ENCODE measurements at places on chromosomes 5 and 9. TPM values are rescaled to one million over a fixed set of nuclear protein-coding genes. Genes with fewer than 3 reads are reported as not detected.

The PGGT1B gene
- total RNA-seq: 52.1 TPM

DNA sequence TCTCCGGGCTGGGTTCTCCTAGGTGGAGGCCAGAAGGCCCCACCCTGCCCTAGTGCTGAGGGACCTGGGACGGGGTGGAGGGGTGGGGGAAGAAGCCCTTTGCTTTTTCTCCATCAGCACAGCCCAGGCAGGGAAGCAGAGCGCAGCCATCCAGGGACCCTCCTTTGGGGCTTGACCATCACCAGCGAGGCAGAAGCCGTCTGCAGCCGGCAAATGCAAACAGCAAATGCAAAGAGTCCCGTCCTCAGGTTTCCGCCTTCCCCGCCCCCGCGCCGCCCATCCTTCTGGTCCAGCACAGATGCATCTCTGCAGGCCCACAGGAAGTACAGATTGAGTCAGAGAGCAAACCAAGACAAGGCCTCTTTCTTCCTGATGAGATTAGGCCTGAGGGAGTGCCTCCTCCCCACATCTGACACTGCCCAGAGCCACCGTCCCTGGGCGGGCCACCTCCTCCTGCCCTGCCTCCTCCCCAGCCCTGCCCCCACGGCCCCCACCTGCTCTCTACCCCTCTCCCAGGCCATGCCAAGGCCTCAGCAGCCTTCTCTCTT, 23.4 kb downstream of the CORO2A start:
- no peak overlapping the region for H3K4me3 ChIP-seq
- H3K27ac ChIP-seq: peak overlapping the region; percentile 77
- peaks cover 7% of the 10 kb centered on the region for H3K4me1 ChIP-seq
- DNase-seq: peak; percentile 24
- no peaks in the 10 kb centered on the region for H3K36me3 ChIP-seq

The SLC46A2 gene
- total RNA-seq: not detected

DNA sequence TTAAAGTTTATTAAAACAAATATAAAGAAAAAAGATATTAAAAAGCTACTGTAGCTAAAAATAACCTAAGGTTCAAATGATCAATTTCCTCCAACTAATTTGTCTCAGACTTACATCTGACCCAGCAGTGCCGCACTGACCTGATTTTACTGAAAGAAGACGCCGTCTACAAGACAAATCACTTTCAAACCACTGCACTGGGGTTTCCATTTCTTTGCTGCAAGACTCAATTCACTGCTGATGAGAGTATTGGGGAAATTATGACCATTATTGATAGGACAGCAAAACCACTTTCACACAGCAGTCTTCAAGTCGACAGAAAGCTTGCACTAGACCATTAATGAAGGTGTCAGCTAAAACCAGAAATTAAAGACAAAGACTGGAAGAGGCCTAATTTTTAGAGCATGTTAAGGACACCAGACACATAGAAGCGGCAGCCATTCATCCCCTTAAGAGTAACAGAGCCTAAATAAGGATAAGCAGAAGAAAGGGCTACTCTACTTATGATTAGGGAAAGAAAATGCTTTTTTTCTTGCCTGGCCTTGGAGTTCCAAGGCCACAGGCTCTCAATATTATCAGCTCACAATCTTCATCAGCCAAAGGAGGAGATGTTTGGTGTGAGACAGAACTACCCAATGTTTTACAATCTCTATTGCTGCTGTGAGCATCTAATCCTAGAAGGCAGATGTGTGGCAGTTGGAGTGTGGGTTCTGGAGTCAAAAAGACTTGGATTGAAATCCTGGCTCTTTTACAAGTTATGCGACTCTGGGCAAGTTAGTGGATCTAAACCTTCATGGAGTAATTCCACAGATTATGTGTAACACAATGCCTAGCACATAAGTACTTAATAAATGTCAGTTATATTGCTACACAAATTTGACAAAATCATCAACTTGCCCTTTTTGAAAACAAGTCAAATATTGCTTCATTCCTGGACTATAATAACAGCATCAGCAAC, 190.7 kb downstream of the MAPKAP1 start:
- DNase-seq: no peak
- no peak overlapping the region for H3K27ac ChIP-seq
- peaks cover 33% of the 10 kb centered on the region for H3K36me3 ChIP-seq
- no peaks in the 10 kb centered on the region for H3K27me3 ChIP-seq

The MAMDC4 gene
- 6.1 TPM for total RNA-seq

DNA sequence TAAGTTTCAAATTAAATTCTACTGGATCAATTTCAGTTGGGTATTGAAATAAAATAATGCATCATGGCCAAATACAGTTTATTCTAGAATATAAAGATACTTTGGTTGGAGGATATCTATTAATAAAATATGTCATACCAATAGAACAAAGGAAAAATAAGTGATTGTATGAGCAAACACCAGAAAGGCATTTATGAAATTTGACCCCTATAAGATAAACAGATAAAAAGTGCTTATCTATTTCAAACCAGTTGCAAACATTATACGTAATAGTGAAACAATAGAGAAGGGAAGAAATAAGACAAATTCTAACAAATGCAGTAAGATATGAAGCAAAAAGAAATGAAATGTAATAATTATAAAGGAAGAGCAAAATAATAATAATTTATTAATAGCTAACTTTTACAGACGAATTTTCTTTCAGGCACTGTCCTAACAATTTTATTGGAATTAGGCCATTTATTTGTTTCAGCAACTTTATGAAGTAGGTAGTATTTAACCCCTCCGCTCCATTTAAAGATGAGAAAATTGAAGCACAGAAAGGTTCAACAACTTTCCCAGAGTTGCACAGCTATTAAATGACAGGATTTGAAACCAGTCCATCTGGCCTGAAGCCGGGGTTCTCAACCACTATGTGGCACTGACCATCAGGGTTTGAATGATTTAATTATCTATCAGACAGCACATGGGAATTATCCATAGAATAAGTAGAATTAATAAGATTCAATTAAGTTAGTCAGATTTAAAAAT, 20.8 kb downstream of the ANKRD55 start:
- no peak overlapping the region for H3K4me3 ChIP-seq
- peaks cover 3% of the 10 kb centered on the region for H3K36me3 ChIP-seq
- no peak overlapping the region for H3K27ac ChIP-seq
- DNase-seq: no peak
- H3K4me1 ChIP-seq: no peaks in the 10 kb centered on the region

The SEMA6A gene
- 0.20 TPM for total RNA-seq

DNA sequence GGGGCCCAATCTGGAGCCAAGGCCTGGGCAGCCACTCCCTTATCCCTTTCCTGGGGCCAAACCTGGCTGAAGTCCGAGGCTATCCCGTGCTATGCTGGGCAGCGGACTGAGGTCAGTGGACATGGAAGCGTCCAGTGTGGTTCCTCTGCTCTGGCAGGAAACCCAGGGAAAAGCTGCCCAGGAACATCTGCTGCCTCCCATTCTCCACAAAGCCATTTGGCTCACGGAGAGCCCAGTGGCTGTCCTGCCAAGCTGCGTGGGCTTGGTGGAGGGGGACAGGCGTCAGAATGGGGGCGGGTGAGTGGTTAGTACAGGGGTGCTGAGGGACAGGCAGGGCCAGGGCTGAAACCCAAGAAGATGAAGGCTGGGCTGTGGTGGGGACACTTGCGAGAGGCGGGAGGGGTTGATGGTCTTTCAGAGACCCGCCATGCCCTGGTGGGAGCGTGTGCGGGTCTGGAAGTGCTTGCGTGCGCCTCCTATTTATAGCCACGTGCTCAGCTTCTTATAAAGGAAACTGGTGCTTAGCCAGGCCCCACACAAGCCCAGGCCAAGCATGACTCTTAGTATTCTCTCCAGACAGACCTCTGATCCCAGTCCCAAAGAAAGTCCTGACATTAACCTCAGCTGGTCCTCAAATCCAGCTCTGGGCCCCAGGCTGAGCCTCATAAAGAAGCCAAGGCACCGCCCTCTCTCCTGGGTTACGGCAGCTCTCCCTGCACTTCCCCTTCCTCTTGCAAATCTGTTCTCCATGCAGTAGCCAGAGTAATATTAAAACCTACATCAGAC, 9.4 kb upstream of the SLC6A7 start:
- H3K27me3 ChIP-seq: peaks cover 3% of the 10 kb centered on the region
- H3K4me1 ChIP-seq: no peaks in the 10 kb centered on the region
- no peak overlapping the region for H3K4me3 ChIP-seq
- H3K36me3 ChIP-seq: no peaks in the 10 kb centered on the region

The GABRA6 gene
- not detected for total RNA-seq

- no peak overlapping the region for H3K4me3 ChIP-seq
- no peak for DNase-seq
- H3K36me3 ChIP-seq: no peaks in the 10 kb centered on the region
- no peak overlapping the region for H3K27ac ChIP-seq
Observed at GRCh38 chr5:143448518-143448917, 45.0 kb upstream of the NR3C1 start.

DNA sequence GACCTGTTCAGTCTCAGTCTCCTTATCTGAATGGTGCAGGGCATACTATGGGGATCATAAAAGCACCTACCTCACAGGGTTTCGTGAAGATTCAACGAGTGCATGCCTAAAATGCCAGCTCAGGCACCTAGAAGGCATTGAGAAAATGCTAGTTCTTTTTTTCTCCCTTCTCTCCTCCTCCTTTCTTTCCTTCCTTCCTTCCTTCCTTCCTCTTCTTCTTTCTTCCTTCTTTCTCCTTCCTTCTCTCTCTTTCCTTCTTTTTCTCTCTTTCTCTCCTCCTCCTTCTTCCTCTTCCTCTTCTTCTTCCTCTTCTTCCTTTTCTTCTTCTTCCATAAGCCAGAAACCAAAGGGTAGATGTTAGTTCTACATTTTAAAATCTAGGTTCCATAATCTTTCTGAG, 12.3 kb upstream of the RAB14 start:
- H3K27ac ChIP-seq: peak overlapping the region; percentile 54
- peaks cover 40% of the 10 kb centered on the region for H3K36me3 ChIP-seq
- peaks cover 18% of the 10 kb centered on the region for H3K4me1 ChIP-seq
- H3K4me3 ChIP-seq: no peak overlapping the region
- DNase-seq: no peak

The PCDHGA4 gene
- total RNA-seq: 0.34 TPM

DNA sequence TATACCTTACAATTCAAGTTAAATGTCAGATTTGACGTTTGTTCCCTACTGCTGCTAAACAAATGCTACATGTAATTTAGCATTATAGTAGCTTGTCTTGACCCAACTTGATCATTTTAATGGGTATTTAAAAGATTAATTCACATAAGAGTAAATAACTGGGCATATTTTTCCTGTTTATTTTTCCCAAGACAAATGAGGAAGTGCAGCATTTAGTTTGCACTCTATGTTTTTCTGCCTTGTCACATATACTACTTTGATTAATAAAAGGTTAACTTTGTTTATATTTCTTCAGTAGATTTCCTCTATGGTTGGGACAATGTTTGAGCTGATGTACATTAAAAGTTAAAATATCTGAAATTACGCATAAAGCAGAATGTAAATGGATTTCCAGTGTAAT, 641.8 kb downstream of the PRR16 start:
- H3K4me1 ChIP-seq: no peaks in the 10 kb centered on the region
- no peak for DNase-seq
- no peaks in the 10 kb centered on the region for H3K27me3 ChIP-seq

DNA sequence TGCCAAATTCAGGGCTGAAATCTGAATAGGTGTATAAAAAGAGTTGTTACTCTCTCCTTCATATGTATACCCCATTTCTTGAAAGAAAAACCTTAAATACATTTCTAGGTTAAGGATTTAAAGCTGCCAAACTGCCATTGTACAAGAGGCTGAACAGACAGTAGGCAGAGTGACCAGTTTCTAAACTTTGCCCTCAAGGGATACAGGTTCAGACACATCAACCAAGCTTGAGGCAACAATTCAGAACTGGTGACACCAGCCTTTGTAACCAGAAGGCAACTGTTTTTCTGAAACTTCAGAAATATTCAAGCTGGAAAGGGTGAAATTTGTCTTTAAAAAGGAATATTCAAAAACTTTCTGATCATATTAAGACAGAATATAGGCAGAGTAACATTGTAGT, 47.5 kb downstream of the FAM114A2 start:
- no peak overlapping the region for H3K27ac ChIP-seq
- peaks cover 42% of the 10 kb centered on the region for H3K36me3 ChIP-seq
- no peak overlapping the region for H3K4me3 ChIP-seq
- no peaks in the 10 kb centered on the region for H3K4me1 ChIP-seq
- DNase-seq: no peak

- no peak overlapping the region for H3K4me3 ChIP-seq
- DNase-seq: no peak
- peaks cover 4% of the 10 kb centered on the region for H3K36me3 ChIP-seq
- peaks cover 1% of the 10 kb centered on the region for H3K27me3 ChIP-seq
Observed at GRCh38 chr9:76519075-76519835, 60.3 kb downstream of the GCNT1 start.

DNA sequence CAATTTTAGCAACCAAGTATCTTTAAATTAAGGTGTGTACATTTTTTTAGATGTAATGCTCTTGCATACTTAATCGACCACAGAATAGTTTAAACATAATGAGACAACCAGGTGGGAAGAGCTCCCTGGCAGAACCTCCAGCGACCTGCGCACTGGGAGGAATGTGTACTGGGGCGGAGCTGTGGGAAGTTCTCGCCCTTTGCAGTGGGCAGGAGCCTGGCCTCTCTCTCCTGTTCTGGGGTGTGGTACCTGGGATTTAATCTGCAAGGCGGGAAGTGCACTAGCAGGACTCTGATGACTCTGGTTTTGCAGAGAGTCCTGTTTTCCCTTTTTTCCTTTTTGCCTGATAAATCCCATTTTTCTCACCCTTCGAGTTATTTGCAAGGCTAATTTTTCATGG, 150.7 kb downstream of the SLC28A3 start:
- no peak overlapping the region for H3K4me3 ChIP-seq
- no peak overlapping the region for H3K27ac ChIP-seq
- no peaks in the 10 kb centered on the region for H3K4me1 ChIP-seq
- H3K27me3 ChIP-seq: peaks cover 19% of the 10 kb centered on the region

GRCh38 chr5:167767795-167768194, 523.6 kb upstream of the WWC1 start:
- H3K4me1 ChIP-seq: no peaks in the 10 kb centered on the region
- DNase-seq: no peak
- no peaks in the 10 kb centered on the region for H3K27me3 ChIP-seq
- H3K27ac ChIP-seq: no peak overlapping the region
- no peaks in the 10 kb centered on the region for H3K36me3 ChIP-seq

The SLC6A18 gene
- total RNA-seq: not detected

The CDH9 gene
- not detected for total RNA-seq

- H3K36me3 ChIP-seq: no peaks in the 10 kb centered on the region
- H3K27ac ChIP-seq: no peak overlapping the region
- no peak overlapping the region for H3K4me3 ChIP-seq
- no peaks in the 10 kb centered on the region for H3K4me1 ChIP-seq
- H3K27me3 ChIP-seq: peaks cover 6% of the 10 kb centered on the region
Observed at GRCh38 chr5:171442287-171443042, 23.0 kb downstream of the FGF18 start.

The CFAP157 gene
- not detected for total RNA-seq

The TMEM171 gene
- not detected for total RNA-seq

GRCh38 chr5:173907686-173908371, 19.7 kb downstream of the CPEB4 start:
- no peak for DNase-seq
- no peak overlapping the region for H3K4me3 ChIP-seq
- peak overlapping the region; percentile 16 for H3K27ac ChIP-seq
- H3K36me3 ChIP-seq: peaks cover 16% of the 10 kb centered on the region
- peaks cover 44% of the 10 kb centered on the region for H3K4me1 ChIP-seq

GRCh38 chr9:95506428-95506677, 10.4 kb downstream of the PTCH1 start:
- peak overlapping the region; percentile 85 for H3K27ac ChIP-seq
- peaks cover 4% of the 10 kb centered on the region for H3K36me3 ChIP-seq
- H3K27me3 ChIP-seq: peaks cover 44% of the 10 kb centered on the region
- DNase-seq: no peak

All from activated B cell treated with CpG ODN at 0.5 μM for 24 hours (primary cell).